Prostate gland (tissue), 2 donors: ENCODE measurements at places on chromosomes 6 and 20.

DNA sequence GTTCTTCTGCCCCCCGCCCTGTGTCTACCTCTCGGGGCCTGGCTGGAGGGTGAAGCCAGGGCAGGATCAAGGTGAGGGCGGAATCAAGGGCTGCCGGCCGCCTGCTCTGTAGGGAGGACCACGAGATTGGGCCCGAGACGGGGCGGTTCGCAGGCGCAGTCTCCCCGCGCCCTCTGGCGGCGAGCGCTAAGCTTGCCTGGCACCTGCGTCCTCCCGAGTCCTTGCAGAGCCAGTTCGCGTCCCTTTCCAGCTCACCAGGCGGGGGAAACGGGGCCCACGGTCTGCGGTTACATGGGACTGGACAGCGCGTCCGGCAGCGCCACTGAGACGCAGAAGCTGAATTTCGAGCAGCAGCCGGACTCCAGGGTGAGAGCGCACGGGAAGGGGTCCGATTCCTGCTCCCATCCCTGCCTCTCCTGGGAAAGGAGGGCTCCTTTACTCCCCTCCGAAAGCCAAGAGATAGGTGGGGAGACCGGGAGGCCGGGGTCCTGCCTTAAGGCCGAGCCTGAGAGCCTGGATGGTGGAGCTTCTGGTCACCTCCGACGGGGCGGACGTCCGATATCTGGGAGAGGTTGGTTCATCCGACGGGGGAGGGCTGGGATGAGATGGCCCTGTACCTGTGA, 3.6 kb upstream of the MATN4 start:
- peaks cover 6% of the 10 kb centered on the region for H3K27me3 ChIP-seq
- peak; percentile 27 for DNase-seq
- no peaks in the 10 kb centered on the region for H3K4me1 ChIP-seq
- H3K27ac ChIP-seq: no peak overlapping the region
- no peaks in the 10 kb centered on the region for H3K36me3 ChIP-seq

GRCh38 chr6:84551797-84552196, 212.6 kb downstream of the TBX18 start:
- no peak overlapping the region for H3K27ac ChIP-seq
- H3K27me3 ChIP-seq: no peaks in the 10 kb centered on the region
- no peak for DNase-seq
- no peaks in the 10 kb centered on the region for H3K36me3 ChIP-seq

DNA sequence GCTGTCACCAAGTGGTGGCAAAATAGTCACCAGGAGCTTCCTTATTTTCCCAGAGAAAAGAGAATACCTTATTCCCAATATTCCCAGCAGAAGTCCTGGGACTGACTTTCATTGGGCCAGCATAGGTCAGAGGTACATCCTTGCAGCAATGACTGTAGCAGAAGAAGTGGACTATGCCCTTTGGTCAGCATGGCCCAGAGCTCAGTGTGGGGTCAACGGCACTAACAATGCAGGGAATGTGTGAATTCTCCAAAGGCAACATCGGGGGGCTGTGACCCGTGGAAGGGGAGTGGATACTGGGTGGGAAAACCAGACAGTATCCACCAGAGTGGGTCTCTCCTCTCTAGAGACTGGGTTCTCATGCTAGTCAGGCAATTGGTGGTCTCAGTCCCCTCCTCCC, 15.6 kb upstream of the LBP start:
- H3K27me3 ChIP-seq: no peaks in the 10 kb centered on the region
- H3K36me3 ChIP-seq: no peaks in the 10 kb centered on the region
- H3K4me3 ChIP-seq: no peak overlapping the region
- DNase-seq: no peak
- no peak overlapping the region for H3K27ac ChIP-seq

DNA sequence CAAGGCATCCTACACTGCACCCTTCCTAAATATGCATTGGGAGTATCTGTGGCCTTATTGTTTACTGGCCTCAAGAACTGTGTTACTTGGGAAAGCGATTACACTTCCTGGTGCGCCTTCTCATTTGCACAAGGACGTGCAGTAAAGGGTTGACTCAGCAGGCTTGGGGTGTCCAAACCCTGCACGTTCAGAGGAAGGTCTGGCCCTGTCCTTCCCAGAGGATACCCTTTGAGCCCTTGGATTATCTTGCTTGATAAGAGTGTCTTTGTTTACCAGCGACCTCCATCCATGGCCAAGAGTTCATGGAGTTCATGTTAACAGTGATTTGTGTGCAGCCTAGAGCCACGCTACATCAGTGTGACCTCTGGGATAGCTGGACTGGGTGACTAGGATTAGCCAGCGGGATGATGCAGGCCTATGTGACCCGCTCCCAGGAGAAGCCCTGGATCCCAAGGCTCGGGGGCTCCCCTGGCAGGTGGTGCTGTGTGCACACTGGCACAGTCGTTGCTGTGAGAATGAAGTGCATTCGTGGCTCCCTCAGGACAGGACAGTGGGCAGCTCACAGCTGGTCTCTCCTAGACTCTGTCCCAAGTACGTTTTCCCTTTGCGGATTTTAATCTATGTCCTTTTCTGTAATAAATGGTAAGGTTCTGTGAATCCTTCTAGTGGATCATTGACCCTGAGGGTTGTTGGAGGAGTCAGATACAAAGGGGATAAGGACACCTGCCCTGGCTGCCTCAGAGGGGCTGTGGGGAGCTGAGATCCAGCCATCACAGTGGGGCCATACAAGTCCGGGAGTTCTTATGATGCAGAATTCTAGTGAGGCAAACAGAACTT, 73.5 kb downstream of the TTLL2 start:
- H3K27me3 ChIP-seq: no peaks in the 10 kb centered on the region
- DNase-seq: no peak
- no peaks in the 10 kb centered on the region for H3K36me3 ChIP-seq
- H3K4me3 ChIP-seq: no peak overlapping the region
- H3K4me1 ChIP-seq: no peaks in the 10 kb centered on the region

DNA sequence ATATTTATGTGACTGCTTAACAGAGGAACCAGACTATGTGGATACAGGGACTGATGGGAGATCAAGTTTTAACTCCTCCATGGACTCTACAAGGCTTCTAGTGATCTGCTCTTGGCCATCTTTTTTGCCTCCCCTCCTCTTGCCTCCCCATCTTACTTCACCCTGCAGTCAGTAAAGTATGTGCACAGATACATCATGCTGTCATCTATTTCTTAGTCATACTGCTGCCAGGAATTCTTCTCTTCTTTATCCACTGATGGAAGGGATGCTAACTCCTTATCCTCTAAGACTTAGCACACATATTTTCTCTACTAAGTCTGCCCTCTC, 27.6 kb upstream of the FAM83C start:
- no peaks in the 10 kb centered on the region for H3K36me3 ChIP-seq
- H3K4me3 ChIP-seq: no peak overlapping the region
- no peaks in the 10 kb centered on the region for H3K27me3 ChIP-seq
- no peak overlapping the region for H3K27ac ChIP-seq
- peaks cover 6% of the 10 kb centered on the region for H3K4me1 ChIP-seq

DNA sequence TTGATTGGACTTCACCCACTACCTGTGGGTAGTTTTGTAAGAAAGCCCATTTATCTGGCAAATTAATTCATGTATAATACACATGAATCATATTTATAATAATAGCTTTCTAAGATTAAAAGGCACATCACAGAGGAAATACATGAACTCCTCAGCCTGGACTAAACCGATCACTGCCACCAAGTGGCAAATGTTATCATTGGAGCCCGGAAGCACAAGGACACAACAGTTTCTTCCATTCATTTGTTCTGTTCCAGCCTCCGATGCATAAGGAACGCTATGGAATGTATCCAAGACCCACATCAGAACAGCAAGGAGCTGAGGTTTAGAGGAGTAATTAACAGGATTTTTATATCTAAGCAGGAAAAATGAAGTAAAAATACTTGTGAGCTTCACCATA, 13.9 kb upstream of the IPCEF1 start:
- H3K36me3 ChIP-seq: no peaks in the 10 kb centered on the region
- no peak for DNase-seq
- H3K27ac ChIP-seq: no peak overlapping the region
- no peaks in the 10 kb centered on the region for H3K27me3 ChIP-seq
- H3K4me1 ChIP-seq: no peaks in the 10 kb centered on the region
- H3K4me3 ChIP-seq: no peak overlapping the region

DNA sequence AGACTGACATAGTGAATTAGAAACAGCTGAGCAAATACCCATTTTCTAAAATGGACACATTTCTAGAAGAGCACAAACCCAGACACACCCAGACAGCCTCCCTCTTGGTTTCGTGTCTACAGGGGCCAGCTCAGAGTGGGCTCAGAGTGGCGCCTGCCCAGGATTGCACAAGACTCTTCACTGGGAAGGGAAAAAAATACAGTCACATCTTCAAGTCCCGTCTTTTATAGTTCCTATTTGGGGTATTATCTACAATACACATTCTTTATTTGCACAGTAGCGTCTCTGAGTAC, 246.1 kb upstream of the AFDN start:
- no peaks in the 10 kb centered on the region for H3K36me3 ChIP-seq
- H3K4me3 ChIP-seq: no peak overlapping the region
- no peaks in the 10 kb centered on the region for H3K27me3 ChIP-seq
- no peak overlapping the region for H3K27ac ChIP-seq

- H3K27ac ChIP-seq: peak overlapping the region; percentile 67
- peak overlapping the region; percentile 31 for H3K4me3 ChIP-seq
- DNase-seq: peak; percentile 65
- peaks cover 13% of the 10 kb centered on the region for H3K4me1 ChIP-seq
Measured at GRCh38 chr6:106510090-106510970, 119.0 kb downstream of the RTN4IP1 start.

- no peak overlapping the region for H3K27ac ChIP-seq
- no peaks in the 10 kb centered on the region for H3K4me1 ChIP-seq
- DNase-seq: no peak
- H3K27me3 ChIP-seq: no peaks in the 10 kb centered on the region
Measured at GRCh38 chr6:37632989-37633550, 64.6 kb downstream of the MDGA1 start.

GRCh38 chr6:22670605-22671004, 101.2 kb downstream of the HDGFL1 start:
- no peak overlapping the region for H3K4me3 ChIP-seq
- H3K27me3 ChIP-seq: no peaks in the 10 kb centered on the region
- H3K27ac ChIP-seq: no peak overlapping the region
- DNase-seq: no peak
- H3K4me1 ChIP-seq: no peaks in the 10 kb centered on the region
- H3K36me3 ChIP-seq: no peaks in the 10 kb centered on the region

- H3K27ac ChIP-seq: no peak overlapping the region
- H3K4me1 ChIP-seq: no peaks in the 10 kb centered on the region
- no peaks in the 10 kb centered on the region for H3K27me3 ChIP-seq
- no peak for DNase-seq
Measured at GRCh38 chr6:138752017-138752416, 21.6 kb upstream of the CCDC28A start.

- no peaks in the 10 kb centered on the region for H3K36me3 ChIP-seq
- H3K4me3 ChIP-seq: no peak overlapping the region
- no peaks in the 10 kb centered on the region for H3K4me1 ChIP-seq
- peak overlapping the region; percentile 17 for H3K27ac ChIP-seq
- H3K27me3 ChIP-seq: no peaks in the 10 kb centered on the region
Measured at GRCh38 chr20:46983466-46983865, 88.8 kb downstream of the EYA2 start.

DNA sequence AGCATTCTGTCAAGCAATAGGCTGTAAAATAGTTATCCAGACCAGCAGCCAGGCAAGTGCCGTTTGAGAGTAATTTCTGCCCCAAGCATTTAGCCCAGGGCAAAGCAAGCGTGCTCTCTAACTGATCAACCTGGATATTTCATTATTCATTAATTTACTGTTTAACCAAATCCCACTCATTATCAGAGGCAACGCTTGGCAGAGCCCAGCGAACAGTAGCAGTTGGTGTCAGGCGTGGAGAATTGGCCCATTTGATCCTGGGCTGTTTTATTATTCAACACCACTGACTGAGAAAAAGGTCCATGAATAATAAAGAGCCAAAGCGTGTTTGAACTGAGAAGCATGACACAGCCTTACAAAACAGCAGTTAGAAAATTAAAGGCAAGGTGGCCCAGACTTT, 35.3 kb downstream of the TFAP2B start:
- H3K4me1 ChIP-seq: peaks cover 6% of the 10 kb centered on the region
- H3K4me3 ChIP-seq: no peak overlapping the region
- H3K27ac ChIP-seq: no peak overlapping the region
- H3K27me3 ChIP-seq: peaks cover 24% of the 10 kb centered on the region
- DNase-seq: no peak

DNA sequence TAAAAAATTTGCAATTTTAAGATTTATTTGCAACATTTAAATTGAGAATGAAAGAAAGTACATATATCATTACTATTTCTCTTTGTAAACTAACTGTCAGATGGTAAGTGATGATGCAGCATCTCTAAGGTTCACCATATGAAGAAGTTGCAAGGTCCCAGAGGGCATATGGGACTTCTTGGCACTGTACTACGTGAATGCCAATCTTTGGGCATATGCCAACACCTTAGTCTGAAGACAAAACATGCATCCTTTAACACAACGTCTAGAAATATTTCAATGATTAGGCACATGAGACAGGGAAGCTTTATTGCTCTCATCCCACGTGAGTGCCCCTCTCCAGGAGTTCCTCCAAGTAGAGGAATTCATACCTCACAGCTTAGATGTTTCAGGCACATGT, 66.8 kb downstream of the CDK19 start:
- H3K4me1 ChIP-seq: no peaks in the 10 kb centered on the region
- H3K27me3 ChIP-seq: no peaks in the 10 kb centered on the region
- H3K4me3 ChIP-seq: no peak overlapping the region
- no peak overlapping the region for H3K27ac ChIP-seq
- H3K36me3 ChIP-seq: no peaks in the 10 kb centered on the region

DNA sequence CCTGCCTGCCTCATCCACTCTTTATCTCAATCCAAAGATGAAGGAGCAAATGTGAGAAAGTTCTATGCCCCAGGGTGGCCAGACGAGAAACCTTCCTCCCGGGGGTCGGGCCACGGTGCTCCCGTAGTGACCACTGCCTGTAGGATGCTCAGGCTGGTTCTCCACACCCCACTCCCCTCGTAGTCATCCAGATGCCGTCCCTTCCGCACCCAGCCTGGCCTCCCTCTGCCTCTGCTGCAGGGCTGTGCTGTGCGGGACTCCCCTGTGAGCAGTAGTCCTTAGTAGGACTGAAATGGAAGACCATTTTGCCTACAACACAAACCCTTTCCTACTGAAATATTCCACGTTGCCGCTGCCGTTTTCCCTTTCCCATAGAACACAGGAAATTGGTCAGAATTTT, 2.0 kb downstream of the TMC2 start:
- no peak overlapping the region for H3K4me3 ChIP-seq
- no peaks in the 10 kb centered on the region for H3K4me1 ChIP-seq
- H3K27me3 ChIP-seq: no peaks in the 10 kb centered on the region

GRCh38 chr6:84943905-84944304, 179.5 kb upstream of the TBX18 start:
- no peaks in the 10 kb centered on the region for H3K27me3 ChIP-seq
- no peak overlapping the region for H3K27ac ChIP-seq
- H3K4me3 ChIP-seq: no peak overlapping the region
- DNase-seq: no peak
- no peaks in the 10 kb centered on the region for H3K4me1 ChIP-seq
- no peaks in the 10 kb centered on the region for H3K36me3 ChIP-seq

- DNase-seq: no peak
- no peak overlapping the region for H3K4me3 ChIP-seq
- peaks cover 3% of the 10 kb centered on the region for H3K27me3 ChIP-seq
- H3K4me1 ChIP-seq: no peaks in the 10 kb centered on the region
- no peak overlapping the region for H3K27ac ChIP-seq
- no peaks in the 10 kb centered on the region for H3K36me3 ChIP-seq
Measured at GRCh38 chr6:32761548-32761947, 1.8 kb downstream of the HLA-DQB2 start.
